ENCODE measurements at places on chromosomes 5 and 9. TPM values are rescaled to one million over a fixed set of nuclear protein-coding genes. Genes with fewer than 3 reads are reported as not detected.

ERAP2 gene
- total RNA-seq = 3.5 TPM

TSLP gene
- total RNA-seq = 0.22 TPM

CTNND2 gene
- 63.1 TPM for total RNA-seq

ALDH1B1 gene
- 12.5 TPM for total RNA-seq

ISL1 gene
- 7.1 TPM for total RNA-seq

C9 gene
- not detected for total RNA-seq

DNA sequence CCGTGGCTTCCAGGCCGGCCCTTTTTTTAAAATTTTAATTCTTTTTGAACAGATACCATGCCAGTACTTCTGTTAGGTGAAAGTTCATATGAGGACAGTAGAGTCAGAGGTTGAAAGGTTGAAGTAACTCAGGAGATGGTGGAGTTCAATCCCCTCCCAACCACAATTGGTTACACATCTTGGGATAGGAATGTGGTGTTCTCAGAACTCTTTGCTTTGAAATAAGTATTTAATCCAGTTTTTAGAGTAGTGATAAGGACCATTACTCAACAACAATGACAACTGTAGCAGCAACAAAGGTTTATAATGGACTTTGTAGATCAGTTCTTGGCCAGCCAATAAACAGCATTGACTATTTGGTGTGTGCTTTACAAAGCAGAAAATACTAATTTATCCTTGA is 116.0 kb downstream of the ARHGAP26 start:
- DNase-seq = no peak

DNA sequence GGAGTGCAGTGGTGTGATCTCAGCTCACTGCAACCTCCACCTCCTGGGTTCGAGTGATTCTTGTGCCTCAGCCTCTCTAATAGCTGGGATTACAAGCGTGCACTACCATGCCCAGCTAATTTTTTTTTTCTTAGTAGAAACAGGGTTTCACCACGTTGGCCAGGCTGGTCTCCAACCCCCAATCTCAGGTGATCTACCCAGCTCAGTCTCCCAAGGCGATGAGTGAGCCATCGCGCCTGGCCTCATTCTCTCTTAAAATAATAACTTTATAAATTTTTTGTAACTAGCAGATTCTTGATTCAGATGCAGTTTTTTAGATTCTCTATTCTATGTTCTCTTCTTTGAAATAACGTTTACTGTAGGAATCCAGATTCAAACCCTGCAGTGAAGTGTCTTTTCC is 127.1 kb downstream of the GDNF start:
- DNase-seq = no peak

DNA sequence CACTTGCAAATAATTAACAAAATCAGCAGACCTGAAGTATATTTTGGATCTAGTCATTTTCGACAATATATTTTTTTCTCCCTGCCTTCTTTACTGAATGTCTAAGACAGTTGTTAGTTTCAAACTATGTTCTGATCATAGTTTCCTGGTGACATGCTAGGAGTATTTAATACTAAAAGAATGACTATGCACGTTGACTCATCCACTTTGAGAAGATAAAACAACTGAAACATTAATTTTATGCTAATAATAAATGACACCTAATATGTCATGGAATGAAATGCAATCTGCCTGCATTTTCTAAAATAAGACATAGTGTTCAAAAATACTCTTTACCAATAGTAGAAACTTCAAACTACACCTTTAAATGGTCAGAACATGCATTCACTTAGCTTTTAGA is 2123.7 kb upstream of the C9orf72 start:
- no peak for DNase-seq

DNA sequence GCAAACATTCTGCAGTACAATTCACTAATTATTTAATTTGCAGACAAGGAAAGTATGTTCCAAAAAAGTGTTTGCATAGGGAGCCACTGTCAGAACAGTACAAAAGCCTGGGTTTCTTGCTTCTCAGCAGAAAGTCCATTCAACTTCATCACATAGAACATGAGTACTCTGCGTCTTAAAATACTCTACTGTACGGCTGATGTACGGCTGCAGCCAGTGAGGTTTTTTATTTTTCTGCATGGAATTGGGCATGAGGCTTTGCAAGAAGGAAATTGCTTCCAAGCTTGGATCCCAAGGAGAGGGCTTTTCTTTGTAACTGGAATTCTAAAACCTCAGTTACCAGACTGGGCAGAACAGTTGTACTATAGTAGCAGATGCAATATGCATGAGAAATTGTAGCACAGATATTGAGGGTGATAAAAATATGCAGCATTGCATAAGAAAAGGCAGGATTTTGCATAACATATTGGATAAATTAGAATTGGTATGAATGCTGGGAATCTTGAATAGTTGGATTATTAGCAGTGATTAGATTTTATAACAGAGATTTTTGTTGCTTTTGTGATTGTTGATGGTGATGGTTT is 178.1 kb upstream of the CDH9 start:
- no peak for DNase-seq

DNA sequence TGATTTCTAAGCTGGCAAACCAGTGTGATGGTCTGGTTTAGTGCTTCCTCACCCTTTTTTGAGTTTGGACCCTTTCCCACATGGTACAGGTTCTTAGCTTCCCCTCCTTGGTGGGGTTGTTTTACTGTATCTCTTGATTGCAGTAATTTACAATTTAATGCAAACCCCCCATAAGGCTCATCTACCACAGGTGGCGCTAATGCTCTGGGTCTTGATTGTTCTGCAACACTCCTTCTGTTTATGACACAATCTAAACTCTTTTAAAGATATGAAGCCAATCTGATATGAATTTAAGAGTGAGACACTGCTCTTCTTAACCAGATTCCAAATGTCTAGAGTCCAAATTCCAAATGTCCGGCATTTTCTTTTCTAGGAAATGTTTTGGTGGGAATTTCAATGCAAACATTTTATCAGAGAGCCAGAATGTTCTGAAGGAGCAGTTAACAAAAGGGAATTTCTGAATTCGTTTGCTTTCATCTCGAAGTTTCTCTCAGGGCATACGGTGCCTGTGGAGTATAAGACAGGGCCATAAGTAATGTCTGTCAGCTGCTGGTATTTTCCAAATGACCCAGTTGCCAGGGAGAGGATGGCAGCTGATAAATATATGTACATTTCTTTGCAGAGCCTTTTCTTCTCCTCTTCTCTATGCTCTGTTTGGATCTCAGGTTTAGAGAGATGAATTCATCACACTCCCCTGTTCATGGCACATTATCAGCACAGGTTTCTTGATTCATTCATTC is 246.8 kb downstream of the ARHGAP26 start:
- peak; percentile 47 for DNase-seq

GRCh38 chr5:132475497-132475882 is 15.1 kb downstream of the IRF1 start:
- DNase-seq = no peak

DNA sequence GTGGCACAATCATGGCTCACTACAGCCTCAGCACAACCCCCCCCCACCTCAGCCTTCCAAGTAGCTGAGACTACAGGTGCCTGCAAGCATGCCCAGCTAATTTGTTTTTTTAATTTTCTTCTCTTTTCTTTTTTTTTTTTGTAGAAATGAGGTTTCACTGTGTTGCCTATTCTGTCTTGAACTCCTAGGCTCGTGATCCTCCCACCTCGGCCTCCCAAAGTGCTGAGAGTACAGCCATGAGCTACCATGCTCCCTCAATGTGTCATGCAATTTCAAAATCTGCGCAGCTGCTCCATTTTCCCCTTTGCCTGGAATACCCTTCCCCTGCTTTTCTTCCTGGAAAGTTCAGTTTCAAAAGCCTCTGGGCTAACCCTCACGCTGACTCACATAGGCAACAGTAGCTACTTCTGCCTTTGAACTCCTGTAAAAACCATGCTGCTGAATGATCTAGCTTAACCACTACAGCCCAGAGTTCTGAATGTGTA is 71.0 kb upstream of the IL7R start:
- no peak for DNase-seq

DNA sequence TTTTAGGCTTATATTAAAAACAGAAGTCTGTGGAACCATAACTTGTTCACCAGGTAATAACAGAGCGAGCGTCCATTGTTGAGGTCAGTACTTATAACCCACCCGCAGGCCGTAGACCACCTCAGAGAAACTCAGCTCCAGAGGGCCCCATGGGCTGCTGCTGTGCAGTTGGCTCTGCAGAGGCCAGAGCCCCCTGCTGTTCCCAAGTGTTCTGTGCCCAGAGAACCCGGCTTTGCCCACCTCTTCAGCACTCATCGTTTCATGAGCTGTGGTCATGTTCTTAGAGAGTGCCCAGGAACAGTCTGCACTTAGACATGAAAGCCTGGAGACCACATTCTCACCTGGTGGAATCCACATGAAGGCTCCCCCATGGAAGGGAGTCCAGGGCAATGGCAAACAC is 50.4 kb upstream of the SLC2A8 start:
- no peak for DNase-seq

DNA sequence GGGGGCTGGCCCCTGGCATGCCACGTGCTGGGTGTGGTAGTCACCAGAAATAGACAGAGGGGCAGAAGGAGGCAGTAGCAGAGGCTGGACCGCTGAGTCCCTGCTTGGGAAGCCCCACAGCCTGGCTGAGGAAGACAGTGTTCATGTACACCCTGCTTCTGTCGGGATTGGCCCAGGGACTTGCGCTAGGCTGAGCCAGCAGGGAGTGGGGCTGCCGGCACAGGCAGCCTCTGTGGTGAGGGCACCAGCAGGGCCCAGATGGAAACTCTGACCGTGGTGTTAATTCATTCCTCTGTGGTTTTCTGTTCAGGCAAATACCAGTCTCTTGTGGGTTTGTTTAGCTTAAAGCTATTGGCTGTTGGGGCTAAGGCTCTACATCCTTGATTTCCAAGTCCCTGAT is 108.6 kb upstream of the RAD23B start:
- DNase-seq = no peak

GRCh38 chr9:106798016-106798799 is 64.8 kb upstream of the ZNF462 start:
- DNase-seq = no peak

GRCh38 chr5:65359981-65360380 is 121.7 kb downstream of the ADAMTS6 start:
- no peak for DNase-seq

DNA sequence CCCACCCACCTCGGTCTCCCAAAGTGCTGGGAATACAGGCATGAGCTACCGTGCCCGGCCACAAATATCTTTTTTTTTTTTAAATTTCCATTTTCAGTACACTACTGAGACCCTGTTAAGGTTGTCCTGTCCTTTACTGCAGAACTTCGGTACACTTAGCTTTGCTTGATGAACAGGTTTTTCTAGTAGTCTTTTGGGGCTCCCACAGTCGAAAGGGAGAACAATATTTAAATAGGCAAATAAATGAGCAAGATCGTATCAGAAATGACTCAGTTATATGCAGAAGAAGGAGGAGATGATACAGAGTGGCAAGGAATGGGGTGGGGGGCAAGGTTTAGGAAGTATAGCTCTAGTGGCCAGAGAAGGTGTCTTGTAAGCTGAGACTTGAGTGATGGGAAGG is 52.7 kb downstream of the MSX2 start:
- no peak for DNase-seq

DNA sequence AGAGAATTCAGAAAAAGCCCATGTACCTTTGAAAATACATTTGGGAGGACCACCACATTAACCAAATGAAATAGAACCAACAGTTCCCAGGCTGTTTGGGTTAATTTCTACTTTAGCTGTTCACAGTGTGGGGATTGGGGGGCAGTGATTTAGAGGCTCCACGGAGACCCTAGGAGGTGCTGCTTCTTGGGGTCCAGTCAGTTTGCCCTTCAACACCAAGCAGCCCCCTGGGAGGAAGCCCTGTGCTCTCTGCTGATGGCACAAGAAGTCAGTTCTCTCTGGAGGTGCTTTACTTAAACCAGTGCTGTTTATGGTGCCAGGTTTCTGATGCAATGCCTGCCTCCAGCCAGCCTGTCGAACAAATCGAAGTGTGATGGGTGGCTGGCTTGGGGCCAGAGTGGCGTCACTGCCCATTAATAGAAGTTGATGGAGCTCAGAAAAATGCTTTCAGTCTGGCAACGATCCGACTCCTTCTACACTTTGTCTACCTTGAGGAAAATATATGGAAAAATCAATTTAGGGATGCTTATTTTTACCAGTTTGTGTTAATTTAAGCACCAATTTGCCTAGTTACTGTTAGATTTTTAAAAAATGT is 134.0 kb downstream of the SNX18 start:
- DNase-seq = peak; percentile 72

- DNase-seq = no peak
These were observed 1.2 kb downstream of the N4BP3 start for GRCh38 chr5:178114325-178115135.

- no peak for DNase-seq
These were observed 8.7 kb downstream of the GAPT start for GRCh38 chr5:58499941-58500340.

DNA sequence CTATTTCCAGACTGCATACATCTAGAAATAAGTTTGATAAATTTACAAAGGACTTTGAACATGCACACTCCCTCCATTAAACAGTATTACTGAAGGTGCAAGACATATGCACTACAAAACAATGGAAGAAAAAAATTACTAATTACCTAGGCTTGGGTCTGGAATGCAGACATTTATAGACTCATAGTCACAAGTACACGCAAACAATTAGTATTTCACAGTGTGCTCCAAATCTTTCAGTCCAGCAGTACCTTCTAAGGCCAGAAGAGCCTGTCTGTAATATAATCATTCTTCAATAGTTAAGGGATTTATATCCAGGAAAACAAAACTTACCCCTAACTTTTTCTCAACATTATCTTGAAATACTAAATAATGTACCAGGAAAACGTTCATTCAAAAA is 11.2 kb downstream of the RICTOR start:
- DNase-seq = no peak

DNA sequence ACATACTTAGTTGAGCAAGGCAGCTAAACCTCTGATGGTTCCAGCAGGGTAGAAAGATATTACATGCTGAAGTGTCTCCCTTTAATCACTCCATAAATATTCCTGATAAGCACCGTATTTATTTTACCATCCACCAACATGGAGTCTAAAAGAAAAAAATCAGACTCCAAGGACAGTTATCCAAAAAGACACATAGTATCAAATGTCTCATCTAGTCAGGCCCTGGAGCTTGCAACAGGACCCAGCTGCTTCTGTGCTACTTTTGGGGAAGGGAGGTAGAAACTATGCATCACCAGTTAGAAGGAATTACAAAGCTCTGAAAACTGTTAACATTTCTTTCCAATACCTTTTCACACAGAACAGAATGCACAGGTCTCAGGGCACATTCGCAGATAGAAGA is 88.1 kb downstream of the S1PR3 start:
- no peak for DNase-seq

DNA sequence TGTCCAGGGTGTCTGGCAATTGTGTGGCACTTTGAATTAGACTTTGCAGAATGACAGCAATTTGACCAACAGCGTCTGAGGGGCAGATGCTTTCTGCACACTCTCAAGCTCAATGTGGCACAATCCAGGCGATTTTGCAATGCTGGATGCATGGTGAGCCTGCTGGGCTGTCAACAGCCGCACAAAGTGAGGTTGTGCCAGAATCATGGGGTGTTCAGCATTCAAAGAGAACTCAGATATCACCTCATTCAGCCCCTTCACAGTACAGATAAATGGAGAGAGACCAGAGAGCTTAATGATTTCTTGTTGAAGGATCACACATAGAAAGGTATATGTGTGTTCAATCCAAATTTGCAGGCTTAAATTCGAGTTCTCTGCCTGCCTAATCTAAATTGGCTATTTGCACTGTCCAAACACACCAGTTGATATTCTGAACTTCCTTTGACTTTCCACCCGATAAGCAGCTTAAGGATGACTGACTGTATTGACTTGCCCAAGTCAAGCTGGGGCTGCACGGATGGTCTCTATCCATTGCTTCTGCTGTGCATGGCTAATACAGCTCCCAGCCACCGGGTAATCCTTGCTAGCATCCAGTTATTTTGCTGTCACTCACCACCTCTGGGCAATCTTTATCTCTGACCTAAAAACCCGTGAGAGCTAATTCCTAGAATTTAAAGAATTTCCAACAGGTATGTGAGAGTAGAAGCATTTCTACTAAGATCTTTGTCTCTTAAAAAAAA is 157.9 kb upstream of the TAS2R1 start:
- no peak for DNase-seq
